ENCODE measurements at places on chromosomes 3 and 15. TPM values are rescaled to one million over a fixed set of nuclear protein-coding genes. Genes with fewer than 3 reads are reported as not detected.

RHOV gene
- not detected for total RNA-seq

TRIM59 gene
- total RNA-seq, result 12.5 TPM

PPIP5K1 gene
- total RNA-seq, result 23.8 TPM

CHRD gene
- 0.63 TPM for total RNA-seq

PPARG gene
- total RNA-seq, result 56.0 TPM

RASA2 gene
- 5.3 TPM for total RNA-seq

SSUH2 gene
- total RNA-seq, result 0.51 TPM

COL8A1 gene
- 98.6 TPM for total RNA-seq

ARPP21 gene
- total RNA-seq, result not detected

RETNLB gene
- not detected for total RNA-seq

EID1 gene
- total RNA-seq, result 133 TPM

GLDN gene
- total RNA-seq, result not detected

- DNase-seq, result no peak
Measured at GRCh38 chr15:40136470-40137302, 24.2 kb upstream of the BUB1B start.

- DNase-seq, result no peak
Measured at GRCh38 chr3:112004187-112004586, 5.5 kb downstream of the TAGLN3 start.

- no peak for DNase-seq
Measured at GRCh38 chr15:66126031-66126441, 127.5 kb downstream of the MEGF11 start.

DNA sequence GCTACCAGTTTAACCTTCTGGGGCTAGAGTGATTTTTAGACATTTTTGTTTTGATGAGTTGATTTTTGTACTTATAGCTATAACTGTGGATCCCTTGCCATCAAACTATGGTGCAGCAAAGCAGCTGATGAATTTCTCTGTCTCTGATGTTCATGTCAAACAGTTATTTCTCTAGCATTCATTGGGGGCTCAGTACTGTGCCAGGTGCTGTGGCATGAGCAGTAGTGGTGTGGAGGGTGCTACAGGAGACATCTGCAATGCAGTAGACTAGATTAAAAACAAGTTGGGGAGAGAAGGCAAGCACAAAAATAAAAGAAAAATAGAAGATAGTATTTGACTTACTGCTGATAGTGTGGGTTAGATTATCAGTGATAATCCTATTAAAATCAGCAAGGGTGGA is 95.3 kb downstream of the AKAP13 start:
- DNase-seq, result no peak

DNA sequence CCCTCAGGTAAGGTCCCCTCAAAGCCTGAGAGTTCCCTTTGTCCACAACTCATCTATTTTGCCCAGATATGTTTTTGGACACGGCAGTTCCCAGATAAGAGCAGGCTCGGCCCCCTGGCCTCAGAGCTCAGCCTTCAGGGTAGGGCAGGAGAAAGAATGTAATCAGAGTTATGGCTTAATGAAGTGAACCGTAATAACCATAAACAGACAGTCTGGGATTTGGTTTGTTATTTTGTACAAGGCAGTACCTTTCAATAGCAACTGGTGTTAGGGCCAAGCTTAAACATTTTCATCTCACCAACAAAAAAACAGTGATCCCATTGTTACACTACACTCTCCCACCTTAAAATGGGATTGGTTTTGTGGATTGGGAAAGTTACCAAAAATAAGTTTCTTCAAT is 12.2 kb upstream of the ALDH1A3 start:
- DNase-seq, result no peak

DNA sequence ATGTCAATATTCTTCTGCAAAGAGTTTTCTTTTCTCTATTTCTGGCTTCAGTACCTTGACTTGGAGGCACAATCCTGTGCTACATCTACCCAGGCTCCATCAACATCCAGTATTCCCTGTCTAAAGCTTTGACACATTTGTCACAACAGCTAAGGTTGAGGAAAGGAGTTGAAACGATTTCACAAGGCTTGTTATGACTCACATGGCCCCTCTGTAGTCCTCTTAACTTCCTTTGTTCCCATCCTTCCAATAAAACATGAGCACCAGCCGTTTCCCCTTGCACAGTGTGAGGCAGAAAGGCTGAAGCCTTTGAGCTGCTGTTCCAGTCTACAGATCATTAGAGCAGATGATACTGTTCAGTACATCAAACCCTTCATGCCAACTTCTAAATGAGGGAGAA is 163.0 kb upstream of the TMCO5A start:
- DNase-seq, result no peak

- no peak for DNase-seq
Measured at GRCh38 chr3:56885453-56885852, 83.7 kb upstream of the ARHGEF3 start.

GRCh38 chr15:93111451-93111850 is 22.4 kb upstream of the RGMA start:
- no peak for DNase-seq

DNA sequence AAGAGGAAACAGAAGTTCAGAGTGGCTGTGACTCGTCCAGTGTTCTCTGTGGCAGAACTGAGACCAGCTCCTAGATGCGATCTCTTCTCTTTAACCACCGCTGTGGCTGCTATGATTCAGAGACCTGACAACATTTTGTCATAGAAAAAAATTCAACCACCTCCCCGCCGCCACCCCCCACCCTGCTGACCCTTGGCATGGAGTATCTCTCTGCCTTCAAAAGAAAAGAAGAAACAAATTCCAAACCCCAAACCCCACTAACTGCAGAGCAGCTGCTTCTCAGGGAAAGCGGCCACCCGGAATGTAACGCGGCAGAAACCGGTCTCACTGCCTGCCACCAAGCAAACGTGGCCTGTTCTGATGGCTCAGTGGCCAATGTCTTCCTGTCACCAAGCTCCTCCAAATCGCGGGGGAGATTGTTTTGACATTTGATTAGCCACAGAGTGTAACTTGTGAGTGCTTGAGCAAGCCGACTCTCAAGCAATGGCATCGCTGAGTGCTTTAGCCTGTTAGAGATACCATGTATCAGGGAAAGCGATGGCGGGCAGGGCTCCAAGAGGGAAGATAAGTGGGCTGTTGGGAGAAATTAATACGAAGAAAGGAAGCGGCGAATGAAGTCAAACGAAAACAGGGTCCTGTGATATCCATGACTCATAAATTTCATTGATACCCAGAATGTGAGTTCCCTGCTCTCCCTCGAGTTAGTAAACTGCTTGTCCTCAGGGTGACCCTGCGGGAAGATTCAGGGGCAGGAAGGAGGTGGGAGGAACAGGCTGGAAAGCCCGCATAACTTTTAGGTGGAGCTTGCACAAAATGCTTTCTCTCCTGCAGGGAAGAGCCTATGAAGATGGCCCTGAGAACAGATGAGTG is 44.8 kb upstream of the TLE3 start:
- peak; percentile 50 for DNase-seq

DNA sequence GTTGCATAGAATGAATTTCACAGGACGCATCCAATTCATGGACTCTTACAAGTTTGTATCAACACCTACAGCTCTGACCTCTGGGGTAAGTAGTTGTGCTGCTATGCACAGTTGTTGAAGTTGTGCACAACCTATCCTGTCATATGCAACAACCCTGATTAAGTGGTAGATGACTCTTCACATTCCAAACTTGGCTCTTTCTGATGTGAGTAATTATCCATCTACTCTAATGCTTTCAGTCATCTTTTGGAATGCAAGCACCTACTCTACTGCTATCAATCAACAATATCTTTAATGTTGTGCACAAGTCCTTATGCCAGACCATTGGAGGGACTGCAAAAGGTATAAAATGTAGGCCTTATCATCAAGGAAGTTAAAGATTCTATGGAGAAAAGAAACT is 921.4 kb downstream of the MCTP2 start:
- DNase-seq, result no peak

DNA sequence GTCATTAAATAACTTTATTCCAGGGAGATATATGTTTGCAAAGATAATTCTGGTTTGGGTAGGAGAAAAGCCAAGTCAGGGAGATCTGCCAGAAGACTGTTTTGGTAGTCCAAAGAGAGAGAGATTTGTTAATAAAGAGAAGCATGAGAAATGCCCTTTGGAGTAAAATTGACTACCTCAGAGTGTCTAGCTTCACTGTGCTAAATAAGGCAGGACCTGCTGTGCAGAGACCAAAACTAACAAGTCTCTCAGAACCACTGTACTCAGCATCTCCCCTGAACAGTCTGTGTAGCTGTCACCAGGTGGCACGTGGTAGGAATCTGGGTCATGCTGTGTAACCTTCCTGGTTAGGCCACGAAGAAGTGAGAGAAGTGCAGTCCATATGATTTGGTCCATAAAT is 31.6 kb upstream of the SLC35G2 start:
- DNase-seq, result peak; percentile 13

DNA sequence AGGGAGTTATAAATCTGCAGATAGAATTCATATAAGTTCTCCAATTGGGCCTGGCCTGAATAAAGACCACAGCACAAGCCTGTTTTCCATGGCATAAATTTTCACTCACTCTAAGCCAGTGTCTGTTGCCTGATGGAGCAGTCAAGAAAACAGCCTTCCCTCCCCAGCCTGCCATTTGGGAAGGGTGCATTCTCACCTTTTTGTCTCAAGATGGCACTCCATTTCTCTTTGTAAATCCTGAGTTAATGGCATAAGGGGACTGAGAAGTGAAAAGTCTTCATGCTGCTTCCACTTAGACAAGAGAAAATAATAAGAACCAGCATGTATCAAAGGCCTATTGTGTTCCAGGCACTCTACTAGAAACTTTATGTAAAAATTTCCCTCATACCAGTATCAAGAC is 115.6 kb upstream of the MANF start:
- DNase-seq, result no peak

- no peak for DNase-seq
Measured at GRCh38 chr3:184486614-184487013, 75.0 kb upstream of the EPHB3 start.

DNA sequence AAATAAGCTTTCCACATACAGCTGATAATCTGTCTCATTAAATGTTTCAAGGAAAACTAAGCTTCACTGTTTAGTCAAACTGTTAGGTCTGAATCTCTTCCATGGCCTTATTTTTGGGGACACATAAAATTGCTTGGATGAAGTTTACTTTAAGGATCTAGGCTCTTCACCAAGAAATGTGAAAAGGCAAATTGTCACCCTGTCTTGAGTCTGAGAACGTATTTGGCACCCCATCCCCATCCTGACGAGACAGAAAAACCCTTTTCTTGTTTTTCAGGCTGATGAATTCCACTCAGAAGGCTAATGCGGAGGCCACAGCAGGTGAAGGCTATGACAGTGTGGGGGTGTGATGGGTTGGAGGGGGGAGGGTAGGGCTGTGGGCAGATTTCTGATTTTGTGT is 226.6 kb downstream of the GREM1 start:
- DNase-seq, result no peak

- no peak for DNase-seq
Measured at GRCh38 chr15:92636908-92637481, 18.6 kb downstream of the FAM174B start.

DNA sequence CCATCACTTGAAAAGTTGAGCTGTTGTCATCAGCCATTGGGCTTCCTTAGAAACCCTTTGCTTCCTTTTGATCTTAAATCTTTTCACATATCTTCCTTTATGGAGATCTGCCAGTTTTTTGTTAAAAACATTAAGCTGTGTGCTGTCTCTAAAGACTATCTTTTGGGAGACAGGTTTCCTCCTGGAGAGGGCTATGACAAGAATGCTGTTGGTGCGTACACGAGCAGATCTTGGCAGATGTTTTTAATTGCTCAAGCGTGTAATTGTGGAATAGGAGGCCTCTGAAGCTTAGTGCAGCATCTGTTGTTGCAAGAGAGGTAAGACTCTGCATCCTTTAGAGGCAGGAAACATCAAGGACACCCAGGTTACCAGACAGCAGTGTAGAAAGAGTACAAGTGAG is 56.8 kb downstream of the PHLDB2 start:
- DNase-seq, result peak; percentile 87

GRCh38 chr3:145698250-145698649 is 462.7 kb downstream of the PLOD2 start:
- DNase-seq, result no peak

GRCh38 chr3:152621006-152621868 is 213.7 kb upstream of the P2RY1 start:
- no peak for DNase-seq

DNA sequence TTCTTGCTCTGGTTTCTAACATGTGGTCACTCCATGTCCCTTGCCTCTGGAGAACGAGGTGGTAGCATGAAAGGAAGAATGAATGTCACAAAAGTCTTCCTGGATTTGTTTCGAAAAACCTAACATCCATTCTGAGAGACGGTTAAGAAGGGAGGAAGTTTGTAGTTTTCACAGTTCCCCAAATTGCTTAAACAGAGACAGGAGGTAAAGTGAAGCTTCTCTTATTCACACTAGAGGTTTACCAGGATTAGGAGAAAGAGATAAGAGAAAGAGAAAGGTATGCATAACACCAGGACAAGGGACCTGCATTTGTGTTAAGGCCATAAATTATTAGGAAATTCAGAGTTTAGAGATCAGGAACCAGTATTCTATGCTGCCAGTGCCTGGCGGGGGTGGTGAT is 228.1 kb downstream of the CPNE4 start:
- no peak for DNase-seq

- no peak for DNase-seq
Measured at GRCh38 chr15:96298217-96298616, 32.3 kb upstream of the NR2F2 start.

Measured in dermis microvascular lymphatic vessel endothelial cell (primary cell).